ENCODE measurements at places on chromosomes 1 and 21. TPM values are rescaled to one million over a fixed set of nuclear protein-coding genes. Genes with fewer than 3 reads are reported as not detected.

FAM72D gene
- total RNA-seq = 7.3 TPM

GRCh38 chr1:218402786-218403120, 57.6 kb downstream of the TGFB2 start:
- DNase-seq = no peak

DNA sequence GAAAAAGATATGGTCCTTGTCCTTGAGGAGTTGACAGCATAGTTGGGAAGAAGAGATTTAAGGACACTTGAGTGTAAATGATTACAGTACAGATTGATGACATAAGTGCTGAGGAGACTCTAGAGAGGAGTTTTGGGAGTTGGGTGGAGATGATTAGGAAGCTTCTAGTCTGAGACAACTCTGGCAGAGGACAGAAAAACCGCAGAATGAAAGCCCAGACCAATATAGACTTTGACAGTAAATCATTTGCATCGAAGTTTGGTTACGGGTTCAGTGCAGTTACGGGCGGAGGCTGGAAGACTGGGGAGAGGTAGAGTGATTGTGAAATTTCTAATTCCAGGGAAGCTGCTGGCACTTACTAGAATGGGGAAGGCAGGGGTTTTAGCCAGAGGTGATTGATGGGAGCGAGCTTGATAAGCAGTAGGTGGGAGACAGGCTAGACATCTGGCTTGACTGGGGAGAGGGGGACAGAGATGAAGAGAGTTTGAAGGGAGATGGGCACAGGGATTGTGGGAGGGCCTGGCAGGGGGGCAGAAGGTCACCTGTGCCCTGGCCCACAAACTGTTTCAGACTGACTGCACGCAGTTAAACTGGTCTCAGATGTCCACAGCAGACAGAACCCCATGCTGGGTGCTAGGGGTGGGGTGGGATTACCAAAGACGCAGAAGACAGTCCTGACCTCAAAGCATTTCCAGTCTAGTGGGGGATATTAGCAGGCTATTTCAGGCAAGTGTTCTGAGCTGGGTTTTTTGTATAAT, 20.1 kb downstream of the SH2D2A start:
- DNase-seq = no peak

BLACAT1 gene
- not detected for total RNA-seq

CAPN9 gene
- not detected for total RNA-seq

DNA sequence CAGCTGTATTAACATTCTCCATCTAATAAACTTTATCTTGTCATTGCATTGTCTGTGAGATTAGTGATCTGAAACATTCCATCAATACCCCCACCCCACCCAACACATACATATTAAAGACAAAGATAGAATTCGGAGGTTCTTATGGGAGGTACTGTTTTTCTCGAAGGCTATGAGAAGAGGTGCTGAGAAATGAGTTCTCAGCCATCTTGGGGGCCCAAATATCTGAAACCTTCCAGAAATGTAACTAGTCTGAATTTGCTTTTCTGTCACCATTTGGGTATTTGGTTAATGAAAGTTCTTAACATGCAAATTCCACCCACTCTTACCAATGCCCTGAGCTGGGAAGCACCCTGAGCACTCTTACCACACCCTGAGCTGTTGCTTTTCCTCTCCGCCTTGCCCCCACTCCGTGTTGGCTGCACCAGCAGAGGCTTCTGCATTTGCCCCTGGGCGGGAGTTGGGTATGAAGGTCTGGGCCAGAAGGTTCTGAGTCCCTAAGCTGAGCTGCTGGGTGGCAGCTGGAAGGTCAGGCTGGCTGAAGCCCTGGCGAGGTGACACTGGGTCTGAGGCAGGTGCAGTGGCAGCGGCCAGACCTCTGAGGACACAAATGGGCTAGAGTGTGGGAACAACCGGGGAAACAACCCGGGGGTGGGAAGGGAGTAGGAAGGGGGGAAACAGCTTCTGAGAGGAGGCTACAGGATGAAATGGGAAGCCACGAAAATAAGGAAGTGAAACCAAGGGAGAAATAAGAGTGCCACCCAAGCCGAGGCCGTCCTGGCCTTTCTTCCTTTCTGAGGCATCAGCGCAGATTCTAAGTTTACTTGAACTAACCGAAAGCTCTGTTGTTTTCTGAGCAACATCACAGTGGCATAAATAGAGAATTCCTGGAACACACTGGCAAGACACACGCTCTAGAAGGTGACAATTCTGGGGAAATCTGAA, 26.3 kb upstream of the IER5 start:
- no peak for DNase-seq

DNA sequence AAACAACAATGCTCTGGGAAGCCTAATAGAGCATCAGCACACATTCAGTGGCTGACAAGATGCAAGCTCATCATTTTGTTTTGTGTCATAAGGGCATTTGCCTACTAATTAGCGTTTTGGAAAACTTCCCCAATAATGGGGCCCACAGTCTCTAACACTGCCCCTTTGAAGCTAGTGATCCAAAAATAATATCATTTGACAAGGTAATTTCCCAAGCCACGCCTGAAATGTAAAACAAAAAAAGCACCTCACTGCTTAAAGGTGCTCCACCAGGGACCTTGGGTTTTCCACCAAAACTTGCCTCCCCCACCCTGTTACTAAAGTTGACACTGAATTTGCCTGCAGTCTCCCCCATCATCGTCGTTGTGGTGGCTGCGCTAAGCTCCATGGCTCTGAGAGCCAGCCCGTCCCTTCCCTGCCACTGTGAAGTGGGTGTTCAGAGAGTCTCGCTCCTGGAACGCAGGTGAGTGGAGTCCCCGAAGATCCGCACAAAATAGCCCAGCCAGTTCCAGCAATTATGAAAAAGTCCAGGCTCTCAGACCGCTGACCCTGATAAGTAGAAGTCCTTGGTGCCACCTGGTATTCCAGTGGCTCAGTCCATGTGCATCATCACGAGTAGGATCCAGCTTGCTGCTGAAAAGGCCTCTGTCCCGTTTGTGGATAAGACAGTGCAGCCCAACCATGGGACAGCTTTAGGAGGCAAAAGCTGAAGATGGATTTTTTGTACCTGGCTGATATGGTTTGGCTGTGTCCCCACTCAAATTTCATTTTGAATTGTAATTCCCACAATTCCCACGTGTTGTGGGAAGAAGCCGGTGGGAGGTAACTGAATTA, 52.2 kb downstream of the RAB3GAP2 start:
- no peak for DNase-seq

ARTN gene
- 10.7 TPM for total RNA-seq

PRAMEF13 gene
- total RNA-seq = not detected

INKA2 gene
- 1.3 TPM for total RNA-seq

DNA sequence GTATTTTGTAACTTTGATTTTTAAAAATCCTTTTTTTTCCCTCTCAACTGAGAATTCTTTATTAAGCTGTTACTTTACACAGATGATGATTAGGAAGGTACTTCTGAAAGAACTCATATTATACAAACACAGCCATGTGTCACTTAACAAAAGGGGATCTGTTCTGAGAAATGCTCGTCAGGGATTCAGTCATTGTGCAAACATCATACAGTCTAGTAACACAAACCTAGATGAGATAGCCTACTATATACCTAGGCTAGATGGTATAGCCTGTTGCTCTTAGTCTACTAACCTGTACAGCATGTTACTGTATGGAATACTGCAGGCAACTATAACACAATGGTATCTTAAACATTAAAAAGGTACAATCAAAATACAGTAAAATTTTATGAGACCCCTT, 24.9 kb downstream of the AHCTF1 start:
- DNase-seq = no peak
